GM12891 (cell line): ENCODE measurements at places on chromosomes 1 and 21.

DNA sequence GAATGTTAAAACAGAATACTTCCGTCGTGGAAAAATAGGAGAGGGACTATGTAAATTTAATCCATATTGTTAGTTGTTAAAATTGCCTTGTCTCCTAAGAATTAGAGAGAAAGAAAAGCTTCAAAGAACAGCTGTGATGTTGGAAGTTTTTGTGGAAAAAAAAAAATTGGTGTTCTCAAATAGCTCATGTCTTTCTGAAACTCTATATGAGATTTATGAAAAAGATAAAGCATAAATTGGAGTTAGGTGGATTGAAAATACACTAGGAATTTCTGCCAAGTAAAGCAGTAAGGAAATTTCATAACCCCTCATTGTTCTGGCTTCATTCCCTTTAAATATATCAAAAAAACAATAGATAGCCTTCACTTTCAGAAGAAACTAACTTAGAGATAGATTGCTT lies 274.0 kb upstream of the ADAMTS5 start:
- no peak for DNase-seq

DNA sequence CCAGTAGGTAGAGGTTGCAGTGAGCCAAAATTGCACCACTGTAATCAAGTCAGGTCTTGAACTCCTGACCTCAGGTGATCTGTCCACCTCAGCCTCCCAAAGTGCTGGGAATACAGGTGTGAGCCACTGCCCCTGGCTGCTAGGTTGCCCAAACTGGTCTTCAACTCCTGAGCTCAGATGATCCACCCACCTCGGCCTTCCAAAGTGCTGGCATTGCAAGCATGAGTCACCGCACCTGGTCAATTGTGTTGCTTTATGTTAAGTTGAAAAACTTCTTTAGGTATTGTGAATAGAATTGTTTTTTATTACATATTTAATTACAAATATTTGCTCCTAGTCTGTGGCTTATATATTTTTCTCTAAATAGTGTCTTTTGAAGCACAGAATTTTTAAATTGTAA lies 80.5 kb downstream of the PRKAB2 start:
- no peak for DNase-seq

DNA sequence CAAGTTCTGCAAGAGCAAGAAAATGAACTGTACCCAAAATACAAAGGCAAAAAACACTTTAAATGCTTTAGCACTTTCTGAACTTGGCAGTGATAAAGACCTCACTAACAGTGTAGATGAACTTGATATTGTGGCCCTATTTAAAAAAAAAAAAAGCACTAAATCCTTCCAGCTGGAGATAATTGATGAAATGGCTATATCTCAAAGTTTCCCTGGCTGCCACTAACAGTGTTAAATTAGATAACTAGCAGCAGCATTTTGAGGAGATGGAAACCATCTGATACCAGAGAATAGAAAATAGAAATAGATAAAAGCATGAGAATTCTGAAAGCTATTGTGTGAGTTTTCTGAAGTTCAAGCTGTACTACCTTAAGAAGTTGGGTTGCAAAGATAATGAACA lies 317.2 kb downstream of the RWDD3 start:
- no peak for DNase-seq

DNA sequence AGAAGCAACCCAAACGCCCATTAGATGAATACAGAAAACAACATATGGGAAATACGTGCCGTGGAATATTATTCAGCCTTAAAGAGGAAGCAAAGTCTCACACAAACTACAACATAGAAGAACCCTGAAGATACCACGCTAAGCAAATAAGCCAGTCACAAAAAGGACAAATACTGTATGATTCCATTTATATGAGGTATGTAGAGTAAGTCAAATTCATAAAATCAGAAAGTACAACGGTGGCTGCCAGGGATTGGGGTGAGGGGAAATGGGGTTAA lies 54.2 kb downstream of the SIPA1L2 start:
- no peak for DNase-seq

- no peak for DNase-seq
Observed at GRCh38 chr21:16194788-16195537, 465.2 kb downstream of the USP25 start.

DNA sequence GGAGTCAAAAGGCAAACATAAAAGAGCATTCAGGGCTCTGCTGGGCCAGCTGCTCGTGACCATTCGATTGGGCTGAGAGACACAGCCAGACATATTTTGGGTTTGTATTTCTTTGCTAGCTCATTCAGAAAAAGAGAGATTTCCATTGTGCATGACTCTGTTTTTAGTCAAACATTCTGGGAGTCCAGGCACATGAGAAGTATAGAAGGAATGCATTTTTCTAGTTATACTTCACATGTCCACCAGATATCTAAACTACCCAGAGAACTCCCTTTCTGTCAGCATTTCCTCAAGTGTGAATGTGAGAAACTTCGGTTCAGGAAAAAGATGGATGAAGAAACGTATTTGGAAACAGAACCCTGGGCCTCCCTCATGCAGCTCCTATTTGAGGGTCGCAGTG lies 6.3 kb upstream of the KCNE1 start:
- DNase-seq: no peak

GRCh38 chr1:243882276-243882675 lies 32.2 kb upstream of the AKT3 start:
- DNase-seq: no peak

GRCh38 chr1:56877973-56878372 lies 23.4 kb downstream of the C8A start:
- no peak for DNase-seq

DNA sequence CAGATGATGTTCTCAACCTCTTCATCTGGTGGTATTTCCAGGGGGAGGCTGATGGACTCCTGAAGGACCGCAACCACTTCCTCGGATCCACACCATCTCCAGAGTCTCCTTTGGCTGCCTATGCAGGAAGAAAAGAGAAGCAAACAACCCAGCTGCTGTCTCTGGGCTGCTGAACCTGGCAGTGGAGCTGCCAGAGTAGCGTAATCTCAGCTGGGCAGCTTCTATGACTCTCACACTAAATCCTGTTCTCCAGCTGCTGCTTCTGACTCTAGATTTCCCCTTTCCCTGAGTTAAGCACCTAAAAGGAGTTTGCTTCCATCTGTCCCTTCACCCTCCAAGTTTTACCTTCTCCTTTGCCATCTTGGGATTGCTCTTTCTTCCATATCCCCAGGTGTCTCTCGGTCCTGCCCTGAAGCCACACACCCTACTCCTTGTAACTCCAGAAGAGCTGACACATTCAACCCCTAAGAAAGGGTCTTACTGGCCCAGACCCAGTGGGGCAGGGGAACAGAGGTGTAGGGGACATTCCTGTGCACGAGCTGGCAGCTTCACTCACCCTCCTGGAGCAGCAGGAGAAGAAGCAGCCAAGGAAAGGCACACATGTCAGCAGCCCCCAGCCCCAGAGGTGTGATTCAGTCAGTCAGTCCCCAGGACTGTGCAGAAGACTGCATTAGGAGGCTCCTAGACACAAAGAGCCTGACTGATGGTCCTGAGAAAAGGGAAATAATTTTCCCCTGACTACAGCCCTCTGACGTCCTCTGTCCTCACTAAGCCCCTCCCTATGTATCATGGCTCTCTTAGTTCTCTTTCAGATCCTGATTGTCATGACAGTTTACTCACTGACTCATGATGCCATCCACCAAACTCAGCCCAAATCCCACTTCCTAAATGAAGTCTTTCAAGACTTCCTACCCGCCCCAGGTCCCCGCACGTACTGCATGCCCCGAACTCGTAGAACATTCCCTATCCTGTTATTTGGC lies at the start of gene SLAMF9:
Gene SLAMF9 (minus strand): TSS at position 702 of the 980 bp plus-strand sequence. CDS start 100 bp downstream, at position 602.
- no peak for DNase-seq

DNA sequence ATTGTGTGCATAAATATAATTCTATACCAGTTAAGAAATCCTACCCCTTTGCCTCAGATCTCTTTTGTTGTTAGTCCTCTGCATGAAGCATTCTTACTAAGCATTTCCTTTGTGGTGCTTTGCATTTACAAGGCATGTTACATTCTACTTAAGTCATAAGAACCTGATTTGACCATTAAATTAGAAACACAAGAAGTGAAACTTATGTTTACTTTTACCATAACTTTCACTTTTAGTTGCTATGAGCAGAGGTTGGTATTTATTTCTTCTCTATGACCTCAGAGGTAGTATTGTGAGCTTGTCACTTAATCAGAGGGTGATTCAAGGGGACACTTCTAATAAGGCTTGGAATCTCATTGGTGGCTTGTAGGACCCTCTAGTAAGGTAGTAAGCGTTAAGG lies 9.0 kb downstream of the FAM20B start:
- DNase-seq: no peak

DNA sequence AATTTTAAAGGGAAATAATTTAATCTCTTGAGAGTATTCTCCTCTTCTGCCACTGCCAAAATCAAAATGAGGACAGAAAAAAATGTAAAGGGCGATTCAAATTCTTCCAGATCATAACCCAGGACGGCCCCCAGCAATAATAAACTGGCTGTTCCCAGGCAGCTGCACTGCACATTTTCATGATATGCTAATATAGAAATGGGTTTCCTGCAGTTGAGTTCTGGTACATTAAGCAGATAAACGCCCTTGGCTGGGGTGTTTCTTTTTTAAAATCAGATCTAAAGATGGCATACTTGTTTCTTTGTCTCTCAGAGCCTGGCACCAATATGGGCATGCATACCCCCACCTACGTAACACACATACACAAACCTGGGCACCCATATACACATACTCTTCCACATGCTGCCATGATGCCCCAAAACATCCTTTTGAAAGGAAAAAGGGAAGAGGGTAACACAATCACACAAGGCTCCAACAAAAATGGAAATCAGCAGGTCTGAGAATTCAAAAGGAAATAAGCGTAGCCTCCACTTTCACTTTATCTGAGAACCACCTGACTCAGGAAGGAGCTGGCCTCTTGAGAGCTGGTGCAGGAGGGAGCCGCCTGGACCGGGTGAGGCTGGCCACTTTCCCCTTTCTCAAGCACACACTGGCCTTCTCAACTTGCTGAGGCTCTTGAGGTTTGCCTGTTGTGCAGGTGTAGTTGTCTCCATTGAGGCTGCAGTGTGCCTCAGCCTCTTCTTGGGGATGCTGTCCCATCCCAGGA lies 653.4 kb downstream of the KIF26B start:
- no peak for DNase-seq

- DNase-seq: no peak
Observed at GRCh38 chr21:25456672-25457071, 150.6 kb downstream of the MRPL39 start.

GRCh38 chr1:177952691-177953090 lies 17.2 kb downstream of the SEC16B start:
- no peak for DNase-seq

DNA sequence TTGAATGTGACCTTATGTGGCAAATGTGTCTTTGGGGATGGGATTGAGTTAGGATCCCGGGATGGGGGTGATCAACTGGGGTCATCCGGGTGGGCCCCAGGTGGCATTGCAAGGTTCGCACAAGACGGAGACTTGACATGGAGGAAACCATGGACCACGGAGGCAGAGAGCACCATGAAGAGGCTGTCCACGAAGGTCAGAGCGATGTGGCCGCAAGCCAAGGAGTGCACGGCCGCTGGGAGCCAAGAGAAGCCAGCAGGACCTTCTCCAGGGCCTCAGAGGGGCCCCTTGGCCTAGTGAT lies 22.3 kb upstream of the COL18A1 start:
- no peak for DNase-seq

DNA sequence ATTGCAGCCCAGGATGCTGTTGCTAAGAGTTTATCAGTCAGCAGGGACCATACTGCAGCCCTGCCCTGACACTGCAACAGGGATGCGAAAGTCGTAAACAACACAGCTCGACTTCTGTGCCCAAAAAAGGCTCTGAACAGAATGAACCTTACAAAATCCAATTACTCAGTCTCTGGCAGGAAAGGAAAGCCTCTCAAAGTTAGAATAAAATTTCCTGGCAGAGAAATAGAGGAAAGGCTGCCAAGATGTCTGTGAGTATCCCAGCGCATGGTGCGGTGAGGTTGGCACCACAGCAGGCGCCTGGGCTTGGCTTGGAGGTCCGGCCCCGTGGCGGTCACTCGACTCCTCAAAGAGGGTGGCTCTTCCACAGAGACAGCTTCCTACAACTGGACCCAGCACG lies 185.8 kb downstream of the PCP4 start:
- DNase-seq: no peak

GRCh38 chr1:177442584-177442983 lies 271.8 kb downstream of the BRINP2 start:
- no peak for DNase-seq

DNA sequence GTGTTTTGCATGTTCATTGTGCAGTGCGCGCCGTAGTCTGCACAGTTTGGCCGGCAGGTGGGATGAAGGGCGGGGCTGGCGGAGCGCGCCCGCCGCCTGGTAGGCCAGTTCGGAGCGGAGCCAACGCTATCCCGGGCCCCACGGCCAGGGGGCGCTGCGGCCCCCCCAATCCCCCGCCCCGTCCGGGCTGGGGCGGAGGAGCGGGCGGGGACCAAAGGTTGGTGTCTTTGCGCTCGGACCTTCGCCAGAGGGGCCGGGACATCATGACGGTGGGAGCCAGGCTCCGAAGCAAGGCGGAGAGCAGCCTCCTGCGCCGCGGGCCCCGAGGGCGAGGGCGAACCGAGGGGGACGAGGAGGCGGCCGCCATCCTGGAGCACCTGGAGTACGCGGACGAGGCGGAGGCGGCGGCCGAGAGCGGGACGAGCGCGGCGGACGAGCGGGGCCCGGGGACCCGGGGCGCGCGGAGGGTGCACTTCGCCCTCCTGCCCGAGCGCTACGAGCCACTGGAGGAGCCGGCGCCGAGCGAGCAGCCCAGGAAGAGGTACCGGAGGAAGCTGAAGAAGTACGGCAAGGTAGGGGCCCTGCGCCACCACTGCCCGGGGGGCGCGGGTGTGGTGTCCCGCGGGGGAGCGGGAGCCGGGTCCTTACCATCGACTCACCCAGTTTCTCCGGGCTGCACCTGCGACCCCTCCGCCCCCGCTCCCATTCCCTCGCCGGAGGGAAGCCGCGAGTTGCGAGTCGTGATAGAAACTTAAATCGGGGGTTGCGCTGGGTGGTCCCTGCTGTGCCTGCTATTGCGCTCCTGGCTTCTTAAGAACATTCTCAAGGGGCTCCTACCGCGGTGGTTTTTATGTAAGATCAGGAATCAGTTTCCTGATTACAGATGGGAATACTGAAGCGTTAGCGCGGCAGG lies at the start of gene C1orf115:
Gene C1orf115 (plus strand): TSS at position 224 of the 913 bp plus-strand sequence. CDS start 40 bp downstream, at position 264.
- DNase-seq: peak; percentile 56

- DNase-seq: no peak
Observed at GRCh38 chr1:8329439-8329838, 11.5 kb downstream of the SLC45A1 start.
